ENCODE measurements at places on chromosomes 16 and 17.

- DNase-seq = no peak
Observed at GRCh38 chr16:31701734-31702133, 171.9 kb upstream of the ZNF267 start.

DNA sequence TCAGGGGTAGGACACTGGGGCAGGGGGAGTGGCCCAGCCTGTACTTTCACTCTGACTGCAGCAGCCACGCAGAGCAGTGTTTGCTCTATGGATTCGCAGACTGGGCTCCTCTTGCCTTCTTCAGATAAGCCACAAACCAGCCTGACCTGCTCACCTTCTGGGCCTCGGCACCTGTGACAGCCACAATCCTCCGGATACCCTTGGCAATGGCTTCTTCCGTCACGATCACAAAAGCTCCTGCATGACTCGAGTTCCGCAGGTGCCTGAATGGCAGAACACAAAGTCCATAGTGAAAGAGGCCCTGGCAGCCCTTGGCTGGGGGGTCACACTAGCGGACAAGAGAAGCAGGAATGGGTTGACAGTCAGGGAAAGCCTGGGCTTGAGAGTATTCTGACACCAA is 3.8 kb upstream of the EXOSC6 start:
- DNase-seq = no peak

GRCh38 chr16:75754141-75754540 is 27.9 kb upstream of the CPHXL start:
- no peak for DNase-seq

DNA sequence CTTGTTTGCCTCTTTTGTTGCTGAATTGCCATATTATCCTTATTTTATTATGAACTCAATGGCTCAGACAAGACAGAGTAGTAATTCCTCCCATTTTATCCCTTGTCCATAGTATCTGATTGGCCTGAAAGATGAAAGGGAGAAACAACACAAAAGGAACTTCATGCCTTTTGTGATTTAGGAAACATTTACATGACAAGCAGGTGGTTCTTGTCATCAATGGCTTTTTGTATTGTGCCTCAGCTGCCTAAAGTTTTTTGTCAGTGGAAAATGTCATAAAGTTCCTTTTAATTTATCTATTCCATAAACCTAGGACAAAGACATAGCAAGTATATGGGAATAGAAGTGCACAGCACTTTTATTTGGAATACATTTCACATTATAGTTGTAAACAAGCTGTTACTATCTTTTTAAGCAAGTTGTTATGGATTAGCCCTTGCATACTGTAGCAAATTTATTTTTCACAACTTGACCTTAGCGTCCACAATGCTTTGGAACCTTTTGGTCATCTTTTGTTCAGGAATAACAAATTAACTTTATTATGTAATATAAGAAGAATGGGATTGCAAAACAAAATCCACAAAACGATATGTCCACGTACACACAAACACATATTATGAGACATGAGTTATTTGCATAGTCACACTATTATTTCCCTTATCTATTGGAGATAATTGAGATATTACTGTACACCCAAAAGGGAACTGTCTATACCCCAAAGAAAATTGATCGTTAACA is 12.4 kb upstream of the MPHOSPH6 start:
- no peak for DNase-seq

GRCh38 chr16:20944861-20945574 is 44.4 kb downstream of the LYRM1 start:
- DNase-seq = peak; percentile 83

GRCh38 chr17:79325709-79326430 is 251.2 kb downstream of the ENGASE start:
- no peak for DNase-seq

DNA sequence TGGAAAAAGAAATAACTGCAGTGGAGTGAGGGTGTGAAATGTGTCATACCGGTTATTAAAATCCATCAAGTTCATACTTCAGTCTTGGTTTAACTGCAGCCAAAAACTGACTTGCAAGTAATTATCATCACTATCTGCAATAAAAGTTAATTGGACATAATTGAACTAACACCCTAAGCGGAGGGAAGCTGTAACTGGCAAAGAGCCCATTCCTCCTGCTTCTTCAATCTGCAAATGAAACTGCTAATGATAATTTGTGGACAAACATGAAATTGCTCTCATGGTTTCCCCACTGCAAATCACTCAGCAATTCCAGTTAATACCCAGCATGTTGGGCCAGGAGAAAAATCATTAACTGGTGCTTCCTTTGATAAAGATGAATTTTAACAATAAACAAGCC is 46.5 kb downstream of the FAM222B start:
- DNase-seq = no peak

- no peak for DNase-seq
Observed at GRCh38 chr16:84758627-84759026, 58.8 kb downstream of the USP10 start.

GRCh38 chr17:63653050-63653449 is 30.8 kb downstream of the MAP3K3 start:
- DNase-seq = no peak

DNA sequence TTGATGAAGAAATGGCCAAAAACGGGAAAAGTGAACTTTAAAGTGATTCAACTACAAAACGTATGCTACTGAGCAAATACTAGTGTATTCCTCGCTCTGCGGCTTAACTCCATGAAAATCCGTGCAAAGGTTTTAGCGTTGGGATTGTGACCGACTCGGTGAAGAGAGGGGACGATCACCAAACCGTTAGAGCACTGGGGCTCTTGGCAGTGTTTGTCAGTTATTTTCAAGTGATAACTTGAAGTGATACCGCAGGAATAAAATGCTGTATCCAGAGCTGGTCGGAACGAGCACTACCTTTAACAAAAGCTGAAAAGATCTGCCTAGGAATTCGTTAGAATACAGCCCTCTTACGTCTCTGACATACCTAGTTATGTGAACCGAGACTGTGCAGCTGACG is 773 bp upstream of the PPM1D start:
- no peak for DNase-seq

Measured in activated CD4-positive, alpha-beta memory T cell treated with anti-CD3 and anti-CD28 coated beads, Interleukin-2, amount 10 ng/mL, durations not matched to agents 7 days and 5 days (primary cell).